NT2/D1 (cell line): ENCODE measurements at places on chromosomes 1 and 21.
A peak's percentile ranks its signal among the peaks of the same experiment; 100 is the strongest.

DNA sequence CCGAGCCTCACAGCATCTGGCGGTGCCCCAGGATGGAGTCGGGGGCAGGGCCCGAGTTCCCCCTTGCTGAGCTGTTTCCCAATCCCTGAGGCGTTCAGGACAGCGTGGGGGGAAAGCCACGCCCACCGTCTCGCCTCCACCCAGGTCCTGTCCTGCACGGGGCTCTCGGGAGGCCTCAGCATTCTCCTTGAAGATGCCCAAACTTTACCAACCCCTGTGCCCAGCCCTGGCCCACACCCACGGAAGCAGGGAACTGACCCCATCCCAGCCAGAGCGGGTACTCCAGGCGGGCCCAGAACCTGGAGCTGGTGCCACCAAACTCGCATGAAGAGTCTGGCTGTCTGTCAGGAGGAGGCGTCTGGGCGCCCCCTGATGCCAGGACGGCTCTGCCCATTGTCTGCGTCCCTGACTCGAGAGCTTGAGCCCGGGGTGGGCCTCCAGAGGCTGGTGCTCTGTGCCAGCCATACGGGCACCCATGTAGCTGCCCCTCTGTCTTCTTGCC is 35.3 kb upstream of the POFUT2 start:
- DNase-seq = no peak

- DNase-seq = no peak
Measured at GRCh38 chr1:185345913-185346720, 29.1 kb upstream of the IVNS1ABP start.

- DNase-seq = no peak
Measured at GRCh38 chr1:212218911-212219310, 66.3 kb upstream of the PPP2R5A start.

GRCh38 chr1:170917373-170917772 is 18.0 kb upstream of the MROH9 start:
- DNase-seq = no peak

- no peak for DNase-seq
Measured at GRCh38 chr1:25056536-25056935, 126.5 kb upstream of the RUNX3 start.

DNA sequence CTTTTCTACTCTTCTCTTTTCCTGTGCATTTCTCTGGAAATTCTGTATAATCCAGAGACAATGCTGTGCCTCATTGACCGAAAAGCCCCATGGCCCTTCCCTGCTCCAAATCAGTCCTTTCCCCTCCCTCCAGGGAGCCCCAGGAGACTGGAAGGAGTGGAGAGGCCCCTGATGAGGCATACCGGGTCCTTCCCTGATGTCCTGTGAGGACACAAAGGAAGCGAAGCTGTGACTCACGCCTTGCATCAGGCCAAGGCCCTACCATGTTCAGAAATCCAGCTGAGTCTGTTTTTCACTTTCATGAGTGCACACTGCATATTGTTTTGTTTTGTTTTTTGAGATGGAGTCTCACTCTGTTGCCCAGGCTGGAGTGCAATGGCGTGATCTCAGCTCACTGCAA is 38.7 kb upstream of the BECN2 start:
- no peak for DNase-seq

DNA sequence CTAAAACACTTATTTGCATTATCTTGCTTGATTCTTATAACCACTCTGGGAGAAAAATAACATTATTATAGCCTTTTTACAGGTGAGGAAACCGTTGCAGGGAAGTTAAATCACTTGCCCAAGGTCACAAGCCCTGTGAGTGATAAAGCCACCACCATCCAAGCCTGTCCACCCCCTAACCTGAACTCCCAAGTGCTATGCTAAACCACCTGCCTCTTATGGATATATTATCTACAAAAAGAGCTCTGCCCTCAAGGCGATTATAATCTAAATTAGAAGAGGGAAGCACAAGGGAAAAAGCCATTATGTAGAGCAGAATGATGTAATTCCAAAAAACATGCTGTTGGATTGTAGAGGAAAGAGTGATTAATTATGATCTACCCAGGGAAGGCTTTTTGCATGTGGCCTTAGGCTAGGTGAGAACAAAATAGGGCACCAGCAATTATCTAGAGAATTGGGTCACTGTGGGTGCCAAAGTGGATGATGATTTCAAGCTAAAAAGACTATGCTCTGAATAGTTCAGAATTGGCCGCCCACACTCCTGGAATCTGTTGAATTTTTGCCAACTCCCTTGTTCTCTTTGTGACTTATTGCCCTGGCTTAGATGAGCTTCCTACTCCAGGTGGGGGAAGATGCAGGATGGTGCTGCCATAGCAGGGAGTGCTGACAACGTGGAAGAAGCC is 205.3 kb downstream of the FGGY start:
- no peak for DNase-seq

DNA sequence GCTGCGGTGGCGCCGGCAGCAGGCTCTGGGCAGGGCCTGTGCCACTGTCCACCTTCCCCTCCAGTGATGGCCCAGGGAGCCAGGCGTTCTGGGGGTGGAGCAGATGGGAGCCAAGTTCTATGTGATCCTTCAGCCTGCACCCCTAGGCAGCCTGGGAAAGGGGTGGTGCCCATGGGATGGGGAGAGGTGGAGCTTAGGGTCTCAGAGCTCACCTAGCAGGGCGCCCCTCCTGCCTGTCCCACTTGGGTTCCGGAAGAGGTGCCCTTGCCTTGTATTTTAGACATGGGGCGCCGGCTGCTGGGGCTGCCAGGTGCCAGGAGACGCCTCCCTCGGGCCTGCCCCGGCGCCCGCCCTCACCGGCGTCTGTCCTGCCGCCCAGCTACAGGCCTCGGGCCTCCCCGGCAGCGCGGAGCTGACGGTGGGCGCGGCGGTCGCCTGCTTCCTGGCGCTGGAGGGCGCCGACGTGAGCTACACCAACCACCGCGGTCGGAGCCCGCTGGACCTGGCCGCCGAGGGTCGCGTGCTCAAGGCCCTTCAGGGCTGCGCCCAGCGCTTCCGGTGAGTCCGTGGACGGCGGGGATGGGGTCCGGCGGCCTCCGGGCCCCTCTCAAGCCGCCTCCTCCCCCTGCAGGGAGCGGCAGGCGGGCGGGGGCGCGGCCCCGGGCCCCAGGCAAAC is 3.1 kb upstream of the MMP23B start:
- DNase-seq = no peak

GRCh38 chr1:172640111-172640510 is 18.8 kb upstream of the FASLG start:
- DNase-seq = no peak

GRCh38 chr1:98373056-98373455 is 288.5 kb upstream of the SNX7 start:
- DNase-seq = no peak

DNA sequence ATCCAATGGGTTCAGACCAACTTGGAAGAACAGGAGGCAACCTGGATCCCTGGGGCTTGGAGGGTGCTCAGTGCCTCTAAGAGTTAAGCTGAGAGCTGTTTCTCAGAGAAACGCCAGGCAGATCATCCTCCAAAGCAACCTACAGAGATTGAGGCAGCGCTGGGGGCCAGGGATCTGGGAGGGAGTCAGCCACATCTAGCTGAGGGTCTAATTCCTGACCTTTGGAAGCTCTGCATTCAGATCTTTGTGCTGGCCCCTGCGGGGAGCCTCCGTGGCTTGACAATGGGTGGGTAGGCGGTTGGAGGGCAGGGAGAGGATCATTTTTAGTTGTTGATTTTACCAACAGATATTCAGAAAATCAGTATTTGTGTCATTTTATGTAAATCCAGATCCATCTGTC is 79.3 kb downstream of the DDX20 start:
- DNase-seq = no peak

- DNase-seq = no peak
Measured at GRCh38 chr21:14678973-14679574, 133.0 kb upstream of the SAMSN1 start.

DNA sequence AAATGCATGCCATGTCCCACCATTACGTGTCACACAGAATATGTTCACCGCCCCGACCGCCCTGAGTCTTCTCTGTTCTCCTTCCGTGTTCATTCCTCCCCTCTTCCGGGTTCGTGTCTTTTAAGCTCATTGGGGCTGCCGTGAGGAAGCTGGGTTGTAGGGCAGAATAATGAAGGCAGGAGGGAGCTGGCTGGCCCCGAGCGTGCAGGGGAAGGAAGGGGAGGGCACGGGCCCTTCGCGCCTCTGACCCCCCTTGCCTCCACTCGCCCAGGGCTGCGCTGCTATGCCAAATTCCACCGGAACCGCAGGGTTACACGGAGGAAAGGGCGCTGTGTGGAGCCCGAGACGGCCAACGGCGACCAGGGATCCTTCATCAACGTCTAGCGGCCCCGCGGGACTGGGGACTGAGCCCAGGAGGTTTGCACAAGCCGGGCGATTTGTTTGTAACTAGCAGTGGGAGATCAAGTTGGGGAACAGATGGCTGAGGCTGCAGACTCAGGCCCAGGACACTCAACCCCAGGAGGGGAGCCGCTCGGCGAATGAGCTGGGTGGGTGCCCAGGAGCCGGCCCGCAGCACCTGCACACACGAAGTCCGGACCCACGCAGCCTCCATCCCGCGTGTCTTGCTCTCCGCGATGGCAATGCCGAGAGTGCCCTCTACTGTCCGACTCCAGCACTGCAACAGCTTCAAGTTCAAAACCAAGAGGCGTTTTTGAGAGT is 16.5 kb upstream of the AGTRAP start:
- DNase-seq = no peak

- DNase-seq = no peak
Measured at GRCh38 chr21:26883768-26884167, 38.6 kb upstream of the ADAMTS1 start.

- no peak for DNase-seq
Measured at GRCh38 chr21:29338256-29338655, 39.5 kb downstream of the BACH1 start.

GRCh38 chr1:37795340-37796125 is 1.9 kb downstream of the MANEAL start:
- DNase-seq = peak; percentile 85

GRCh38 chr1:205970486-205970885 is 27.2 kb upstream of the SLC26A9 start:
- DNase-seq = no peak

GRCh38 chr1:181033799-181034451 is at the start of gene MR1:
Gene MR1, plus strand, starts transcription at chr1:181033983. Its CDS starts 25 bp downstream, at chr1:181034008.
- no peak for DNase-seq

DNA sequence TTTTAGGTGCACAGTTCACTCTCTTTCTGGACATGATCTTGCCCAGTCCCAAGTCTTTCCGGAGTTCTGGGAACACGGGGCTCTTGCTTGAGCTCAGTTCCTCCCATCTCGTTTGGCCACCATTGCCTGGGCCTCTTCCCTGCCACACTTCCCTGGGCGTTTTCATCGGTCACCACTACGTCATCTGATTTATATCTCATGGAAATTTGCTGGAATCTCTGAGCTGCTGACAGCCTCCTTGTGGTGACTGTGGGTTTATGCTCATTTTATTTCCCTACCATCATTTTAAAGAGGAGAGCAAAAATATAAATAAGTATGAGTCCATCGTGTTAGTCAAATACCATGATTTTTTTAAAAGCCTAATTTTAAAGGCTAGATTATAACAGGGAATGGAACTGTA is 449.1 kb upstream of the KAZN start:
- DNase-seq = no peak

DNA sequence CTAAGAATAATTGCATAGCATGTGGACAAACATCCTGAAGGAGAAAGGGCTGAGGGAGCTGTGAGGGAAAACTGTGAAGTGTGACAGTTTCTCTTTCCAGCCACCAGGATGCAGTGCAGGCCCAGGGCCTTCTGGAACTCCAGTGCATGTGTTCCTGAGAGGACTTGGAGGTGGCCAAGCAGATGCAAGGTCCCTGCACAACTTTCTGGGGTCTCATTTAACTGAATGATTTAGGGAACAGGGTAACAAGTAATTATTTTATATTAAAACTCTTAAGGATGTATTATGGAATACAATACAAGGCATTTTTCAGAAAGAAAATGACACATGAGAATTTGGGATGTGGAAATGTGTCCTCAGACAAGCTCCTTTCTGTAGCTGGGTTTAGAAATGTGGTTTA is 61.2 kb upstream of the MCOLN3 start:
- peak; percentile 75 for DNase-seq

DNA sequence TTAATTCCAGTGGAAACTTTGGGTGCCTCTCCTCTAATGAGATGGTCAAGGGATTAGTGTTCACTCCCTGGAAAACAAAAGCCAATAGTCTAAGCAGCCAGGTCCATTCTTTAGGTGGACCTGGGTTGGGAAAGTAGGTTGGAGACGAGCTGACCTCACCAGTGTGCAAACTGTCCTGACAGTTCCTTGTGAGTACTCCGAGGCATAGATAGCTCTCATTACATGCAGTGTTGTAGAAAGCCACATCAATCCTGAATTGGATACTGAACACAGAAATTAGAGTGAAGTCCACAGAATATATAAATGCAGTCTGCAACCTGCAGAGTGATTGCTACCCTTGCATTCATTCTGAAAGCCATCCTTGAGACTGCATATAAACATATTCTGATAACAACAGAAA is 675.1 kb upstream of the CXADR start:
- DNase-seq = no peak
